ENCODE measurements at places on chromosomes 1 and 21. TPM values are rescaled to one million over a fixed set of nuclear protein-coding genes. Genes with fewer than 3 reads are reported as not detected.

The HSD3B2 gene
- total RNA-seq: not detected

The LCE2A gene
- not detected for total RNA-seq

The DBT gene
- total RNA-seq: 13.4 TPM

The HES5 gene
- 0.23 TPM for total RNA-seq

The IKBKE gene
- 15.3 TPM for total RNA-seq

The DESI2 gene
- total RNA-seq: 34.5 TPM

The CLDN17 gene
- not detected for total RNA-seq

The PRXL2B gene
- 40.0 TPM for total RNA-seq

The ANKRD45 gene
- total RNA-seq: not detected

The UMODL1 gene
- total RNA-seq: not detected

The ZFP69B gene
- total RNA-seq: 4.2 TPM

The SLC35F3 gene
- 9.0 TPM for total RNA-seq

The TAL1 gene
- total RNA-seq: not detected

The COL18A1 gene
- 1.9 TPM for total RNA-seq

The KCNA2 gene
- 0.13 TPM for total RNA-seq

The KIFAP3 gene
- total RNA-seq: 20.2 TPM

The PLCH2 gene
- total RNA-seq: 0.80 TPM

The OR2M3 gene
- total RNA-seq: not detected

The INSRR gene
- not detected for total RNA-seq

The HMCN1 gene
- total RNA-seq: under 0.01 TPM

The SFN gene
- 0.21 TPM for total RNA-seq

The SLC30A7 gene
- 48.6 TPM for total RNA-seq

The E2F2 gene
- 24.4 TPM for total RNA-seq

The ZBTB8B gene
- total RNA-seq: not detected

The SH2D5 gene
- total RNA-seq: 0.55 TPM

The ROR1 gene
- total RNA-seq: not detected

The KCNE1 gene
- 0.13 TPM for total RNA-seq

The PGBD2 gene
- 5.9 TPM for total RNA-seq

The GPR25 gene
- not detected for total RNA-seq

The CFAP57 gene
- total RNA-seq: 0.42 TPM

The AGTRAP gene
- total RNA-seq: 9.7 TPM

The C1orf116 gene
- total RNA-seq: not detected

The SDC3 gene
- total RNA-seq: 0.23 TPM

The KRTAP12-2 gene
- not detected for total RNA-seq

The HIVEP3 gene
- total RNA-seq: 27.2 TPM

The EVA1C gene
- total RNA-seq: 13.4 TPM

The BCAN gene
- not detected for total RNA-seq

The FCRL6 gene
- total RNA-seq: 0.40 TPM

The TMCO1 gene
- total RNA-seq: 102 TPM

The LCK gene
- total RNA-seq: 279 TPM

The IL12RB2 gene
- 48.3 TPM for total RNA-seq

The MYBPH gene
- not detected for total RNA-seq

The FCER1G gene
- total RNA-seq: 1.1 TPM

The COL11A1 gene
- total RNA-seq: not detected

The USP33 gene
- 35.6 TPM for total RNA-seq
